SHP77 (cell line): ENCODE measurements at places on chromosomes 2 and 18.
A peak's percentile ranks its signal among the peaks of the same experiment; 100 is the strongest.

GRCh38 chr2:153478289-153479261 lies at the start of gene RPRM:
TSS of gene RPRM (minus strand) at chr2:153478762. CDS start at chr2:153478565, 197 bp downstream.
- peak; percentile 69 for DNase-seq

DNA sequence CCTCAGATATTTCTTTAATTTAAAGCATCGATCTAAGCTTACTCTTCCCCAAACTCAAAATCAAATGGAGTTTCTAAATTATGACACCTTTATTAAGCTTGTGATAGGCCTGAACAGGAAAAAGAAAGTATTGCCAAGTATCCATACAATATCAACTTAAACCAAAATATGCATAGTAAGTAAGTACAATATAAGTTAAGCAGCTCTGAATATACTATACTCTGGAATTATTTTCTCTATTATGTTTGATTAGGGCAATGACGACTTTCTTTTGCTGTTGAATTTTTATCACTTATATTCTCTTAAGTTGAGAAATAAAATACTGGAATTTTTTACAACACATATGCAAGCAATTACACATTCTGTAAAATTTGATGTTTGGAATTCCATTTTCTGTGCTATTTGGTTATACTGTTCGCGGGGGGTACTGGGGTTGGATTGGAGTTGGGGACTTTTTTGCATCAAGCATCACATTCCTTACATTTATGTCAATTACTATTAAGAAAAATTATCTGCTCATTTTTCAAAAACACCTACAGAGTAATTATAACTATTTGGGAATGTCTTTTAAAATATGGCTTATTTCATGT lies 2.2 kb downstream of the COL5A2 start:
- no peak for DNase-seq

DNA sequence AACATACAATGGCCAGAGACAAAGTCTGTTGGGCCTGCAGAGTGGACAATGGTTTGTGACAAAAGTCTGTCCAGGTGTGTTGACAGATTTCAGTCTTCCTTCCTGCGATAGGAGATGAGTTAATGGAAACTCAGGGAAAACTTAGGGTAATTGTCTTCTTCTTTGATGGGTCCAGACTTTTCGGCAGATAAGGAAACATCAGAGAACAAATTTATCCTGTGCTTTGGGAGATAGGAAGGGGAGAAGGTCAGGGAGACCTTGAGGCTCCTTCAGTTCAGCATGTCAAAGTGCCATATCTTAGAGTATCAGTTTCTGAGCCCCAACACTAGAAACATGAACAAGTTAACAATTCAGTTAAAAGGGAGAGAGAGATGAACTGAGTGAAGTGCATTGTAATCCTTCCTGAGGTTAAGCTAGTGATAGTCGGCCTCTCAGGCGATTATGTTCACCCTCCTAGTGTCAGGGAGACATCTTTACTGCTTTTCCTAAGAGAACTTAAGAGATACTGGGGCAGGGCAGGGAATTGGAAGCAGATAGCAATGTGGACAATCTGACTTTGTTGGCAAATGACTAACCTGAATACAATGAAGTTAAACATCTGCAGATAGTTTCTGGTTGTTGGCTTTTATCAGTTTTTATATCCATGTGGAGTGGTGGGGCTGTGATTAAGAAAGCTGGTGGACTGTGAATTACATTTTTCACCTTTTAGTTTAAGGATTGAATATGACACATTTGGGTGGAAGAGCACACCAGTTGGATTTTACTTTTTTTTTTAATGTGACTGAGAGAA lies 248.8 kb upstream of the FN1 start:
- no peak for DNase-seq

DNA sequence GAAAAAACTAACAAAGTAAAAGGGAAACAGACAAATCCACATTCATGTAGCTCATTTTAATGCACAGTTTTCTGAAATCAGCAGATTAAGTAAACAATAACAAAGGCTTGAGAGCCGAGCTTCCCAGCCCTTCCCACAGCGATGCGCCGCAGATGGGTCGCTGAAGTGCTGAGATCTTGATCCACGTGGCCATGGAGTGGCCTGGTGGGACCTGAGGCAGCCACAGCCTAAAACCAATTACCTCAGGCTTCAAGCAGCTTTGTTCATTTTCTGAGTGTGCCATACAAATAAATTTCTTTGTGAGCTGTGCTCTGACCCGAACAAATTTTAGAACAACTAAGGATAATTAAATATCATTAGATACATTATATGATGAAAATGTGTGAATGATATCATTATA lies 25.6 kb upstream of the CYRIA start:
- no peak for DNase-seq

DNA sequence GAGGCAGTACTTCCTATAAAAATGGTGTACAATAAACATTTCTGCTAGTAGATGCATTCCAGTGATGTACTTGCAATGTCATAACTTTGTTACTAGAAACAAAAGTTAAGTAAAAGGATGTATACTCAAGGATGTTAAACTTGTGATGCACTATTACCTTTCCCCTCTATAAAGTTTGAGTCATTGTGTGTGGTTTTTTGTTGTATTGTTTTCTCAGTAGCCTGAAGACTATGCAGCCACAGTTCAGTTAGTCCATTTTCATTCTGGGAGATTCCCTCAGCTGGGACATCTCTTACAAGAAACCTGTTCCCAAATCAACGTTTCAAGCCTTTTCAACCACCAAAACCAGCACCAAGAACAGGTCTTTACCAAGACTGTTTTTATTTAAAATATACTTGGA lies 5.6 kb downstream of the ATP5MC3 start:
- no peak for DNase-seq
